C1 segment of cervical spinal cord (tissue), 14 donors: ENCODE measurements at places on chromosomes 12 and 14.

DNA sequence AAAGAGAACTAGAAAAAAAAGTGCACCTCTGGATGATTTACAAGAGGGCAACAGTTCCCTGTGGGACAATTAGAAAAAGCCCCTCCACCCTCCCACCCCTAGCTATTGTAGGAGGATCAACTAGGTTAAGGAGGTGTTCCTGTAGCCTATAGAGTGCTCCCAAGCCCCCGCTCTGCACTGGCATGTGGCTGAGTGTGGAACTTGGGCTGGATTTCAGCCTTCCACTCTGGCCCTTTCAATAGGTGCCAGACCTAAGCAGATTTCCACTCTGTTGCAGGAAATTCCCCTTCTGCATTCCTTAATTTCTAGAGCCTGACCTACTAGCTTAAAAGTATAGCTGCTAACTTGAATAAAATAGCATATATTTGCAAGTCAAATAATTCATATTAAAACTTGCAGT is 2.8 kb downstream of the NFATC4 start:
- no peak for DNase-seq

DNA sequence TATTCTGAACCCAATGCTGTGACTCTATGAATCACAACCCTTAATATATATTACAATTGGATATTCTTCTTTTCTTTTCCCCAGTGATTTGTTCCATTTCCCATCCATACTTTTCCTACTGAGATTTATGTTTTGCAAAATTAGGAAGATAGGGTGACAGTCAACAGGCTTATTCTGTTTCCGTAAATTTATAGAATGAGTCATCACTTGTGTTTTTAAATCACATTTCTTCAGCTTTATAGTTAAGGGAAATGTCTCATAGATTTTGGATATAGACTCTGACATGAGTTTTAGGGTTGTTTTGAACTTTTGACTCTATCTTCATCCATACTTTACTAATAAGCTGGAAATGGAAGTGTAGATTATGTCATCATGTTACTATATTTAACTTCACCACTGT is 661.6 kb upstream of the FBXO33 start:
- no peak for DNase-seq

GRCh38 chr14:50734950-50735695 is 67.0 kb upstream of the SAV1 start:
- no peak for DNase-seq

- DNase-seq: no peak
Observed at GRCh38 chr12:27081668-27082111, 688 bp downstream of the C12orf71 start.

- DNase-seq: no peak
Observed at GRCh38 chr14:82854131-82854530, 1320.5 kb upstream of the SEL1L start.

DNA sequence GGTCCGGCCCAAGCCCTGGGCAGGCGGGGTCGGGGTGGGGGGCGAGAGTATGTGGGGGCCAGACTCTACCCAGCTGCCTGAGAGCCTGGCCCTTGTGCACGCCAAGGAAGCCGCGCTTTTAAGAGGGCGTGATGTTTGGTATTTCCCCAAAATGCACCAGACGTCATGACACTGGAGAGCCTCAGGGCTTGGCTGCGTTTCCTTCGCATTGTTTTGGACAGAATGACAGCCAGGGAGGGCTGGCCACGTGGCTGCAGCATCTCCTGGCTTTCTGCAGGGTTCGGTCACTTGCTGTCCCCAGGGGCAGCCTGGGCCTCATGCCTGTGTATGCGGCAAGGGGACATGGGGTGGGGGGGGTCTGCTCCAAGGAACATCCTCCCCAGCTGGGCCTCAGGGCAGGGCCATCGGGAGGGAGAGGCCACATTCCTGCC is 16.1 kb upstream of the NUDT14 start:
- DNase-seq: peak; percentile 25

- DNase-seq: no peak
Observed at GRCh38 chr12:45575417-45575816, 154.1 kb upstream of the ARID2 start.

- DNase-seq: no peak
Observed at GRCh38 chr14:80959496-80959895, 4.1 kb downstream of the TSHR start.

DNA sequence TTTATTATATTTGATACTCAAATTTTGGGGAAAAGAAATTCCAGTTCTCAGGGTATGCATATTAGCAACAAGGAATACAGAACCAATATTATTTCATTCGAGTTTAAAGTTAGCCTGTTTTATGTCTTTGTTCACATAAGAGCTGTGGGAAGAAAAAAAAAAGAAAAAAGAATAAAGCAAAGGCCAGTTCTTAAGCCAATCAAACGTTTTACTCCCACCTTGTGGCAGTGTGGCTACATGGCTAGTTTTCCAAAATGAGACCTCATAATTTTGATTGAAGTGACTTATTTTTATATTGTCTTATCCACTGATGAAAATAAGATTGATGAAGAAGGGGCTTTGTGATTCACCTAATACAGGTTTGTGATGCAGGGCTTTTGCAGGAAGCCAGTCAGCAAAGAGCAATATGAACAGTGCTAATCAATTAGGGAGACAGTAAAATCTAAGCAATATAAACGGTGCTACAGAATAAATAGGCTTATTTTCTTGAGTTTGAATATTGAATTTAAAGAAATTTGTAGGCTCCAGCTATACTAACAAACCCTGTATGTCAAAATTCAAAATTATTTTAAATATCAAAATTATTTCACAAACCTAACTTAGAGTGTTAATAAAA is 624.1 kb upstream of the FOXG1 start:
- DNase-seq: no peak

GRCh38 chr12:12219664-12220063 is 47.2 kb downstream of the LRP6 start:
- no peak for DNase-seq

DNA sequence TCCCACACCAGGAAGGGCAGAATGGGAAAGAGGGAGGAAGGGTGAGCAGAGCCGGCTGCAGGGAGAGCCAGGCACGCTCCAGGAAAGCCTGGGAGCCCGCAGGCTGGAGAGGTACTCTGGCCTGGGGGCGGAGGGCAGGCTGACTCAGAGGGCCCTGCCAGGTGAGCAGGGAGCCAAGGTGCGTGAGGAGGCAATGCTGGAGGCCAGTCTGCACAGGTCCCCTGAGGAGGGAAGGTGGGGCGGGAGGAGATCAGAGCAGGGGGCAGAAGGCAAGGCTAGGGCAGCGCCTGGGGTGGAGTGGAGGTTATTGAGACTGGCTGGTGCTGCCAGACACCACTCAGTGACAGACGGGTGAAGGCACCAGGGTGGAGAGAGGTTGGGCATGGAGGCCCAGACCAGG is 385.0 kb downstream of the BCL11B start:
- DNase-seq: no peak

- no peak for DNase-seq
Observed at GRCh38 chr12:26231470-26231869, 36.1 kb downstream of the SSPN start.

DNA sequence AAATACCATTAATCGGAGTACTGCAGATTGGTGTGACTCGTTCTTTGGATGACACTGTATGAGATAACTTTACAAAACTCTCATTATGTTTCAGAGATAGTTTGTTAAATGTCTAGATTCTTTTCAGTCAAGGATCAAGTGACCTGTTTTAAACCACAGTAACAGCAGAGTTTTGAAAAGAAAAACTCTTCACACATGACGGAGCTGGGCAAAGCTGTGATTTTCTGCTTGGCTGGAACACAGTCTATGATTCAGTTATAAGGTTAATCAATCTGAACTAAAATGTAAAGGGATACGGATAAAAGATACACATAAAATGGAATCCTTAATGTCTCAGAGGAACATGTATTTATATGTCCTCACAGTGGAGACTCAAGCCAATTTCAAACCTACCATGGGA is 573.2 kb downstream of the PRKD1 start:
- DNase-seq: no peak

DNA sequence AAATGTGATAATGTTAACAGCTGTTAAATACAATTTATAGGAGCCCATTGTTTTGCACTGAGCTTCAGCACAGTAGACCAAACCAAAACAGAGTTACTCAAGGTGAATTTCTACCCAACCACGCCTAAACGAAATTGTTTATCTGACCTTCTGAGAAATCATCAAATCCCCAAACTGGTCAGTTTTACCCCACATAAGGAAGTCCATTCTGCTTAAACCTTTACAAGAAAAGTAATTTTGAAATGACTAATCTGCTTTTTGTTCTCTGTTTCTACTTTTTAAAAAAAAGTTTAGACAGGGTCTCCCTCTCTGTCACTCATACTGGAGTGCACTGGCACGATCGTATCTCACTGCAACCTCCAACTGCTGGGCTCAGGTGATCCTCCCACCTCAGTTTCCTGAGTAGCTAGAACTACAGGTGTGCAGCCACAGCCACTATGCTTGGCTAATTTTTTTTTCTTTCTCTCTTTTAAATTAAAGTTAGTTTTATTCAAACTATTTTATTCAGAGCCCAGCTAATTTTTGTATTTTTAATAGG is 1.4 kb upstream of the RNF10 start:
- DNase-seq: no peak

GRCh38 chr14:105500036-105500725 is 9.1 kb downstream of the TEDC1 start:
- no peak for DNase-seq

DNA sequence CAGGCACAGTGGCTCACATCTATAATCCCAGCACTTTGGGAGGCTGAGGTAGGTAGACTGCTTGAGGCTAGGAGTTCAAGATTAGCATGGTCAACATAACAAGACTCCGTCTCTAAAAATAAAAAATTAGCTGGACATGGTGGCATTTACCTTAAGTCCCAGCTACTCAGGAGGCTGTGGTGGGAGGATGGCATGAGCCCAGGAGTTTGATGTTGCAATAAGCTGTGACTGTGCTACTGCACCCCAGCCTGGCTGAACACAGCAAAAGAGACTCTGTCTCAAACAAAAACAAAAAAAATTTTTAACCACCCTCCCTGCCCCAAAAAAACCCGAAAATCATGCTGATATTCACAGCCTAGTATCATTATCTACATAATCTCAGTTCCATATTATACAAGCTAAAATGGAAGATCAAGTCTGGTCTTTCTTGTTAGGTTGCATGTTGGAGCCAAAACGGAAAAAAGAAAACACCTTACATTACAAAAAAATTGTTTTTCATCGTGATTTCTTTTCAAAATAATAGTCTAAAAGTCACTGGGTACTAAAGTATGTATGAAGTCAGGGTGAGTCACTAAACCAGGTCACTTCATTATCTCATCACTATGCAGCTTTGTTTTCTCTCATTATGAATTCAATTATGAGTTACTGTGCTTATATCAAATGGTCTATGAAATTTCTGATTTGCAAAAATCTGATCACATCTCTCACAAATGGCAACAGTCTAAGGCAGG is 13.8 kb downstream of the GXYLT1 start:
- no peak for DNase-seq

DNA sequence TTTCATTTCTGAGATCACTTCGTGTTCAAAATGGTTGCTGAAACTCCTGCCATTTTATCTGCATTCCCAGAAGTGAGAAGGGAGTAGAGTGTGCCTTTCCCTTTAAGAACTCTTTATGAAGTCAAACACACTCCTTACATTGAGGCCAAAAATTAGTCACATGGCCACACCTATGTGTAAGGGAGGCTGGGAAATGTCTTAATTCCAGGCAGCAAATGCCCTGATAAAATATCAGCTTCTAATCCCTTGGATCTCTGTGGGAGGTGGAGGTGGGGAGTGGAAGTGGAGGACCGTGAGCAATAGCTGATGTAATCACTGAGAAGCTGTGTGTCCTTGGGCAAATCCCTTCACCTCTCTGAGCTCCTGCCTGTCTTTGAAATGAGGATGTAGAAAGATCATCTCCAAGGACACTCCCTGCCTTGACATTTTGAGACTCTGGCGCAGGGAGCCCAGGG is 22.7 kb upstream of the ANKRD9 start:
- no peak for DNase-seq

- DNase-seq: no peak
Observed at GRCh38 chr14:49972131-49972671, 79.3 kb downstream of the ARF6 start.

DNA sequence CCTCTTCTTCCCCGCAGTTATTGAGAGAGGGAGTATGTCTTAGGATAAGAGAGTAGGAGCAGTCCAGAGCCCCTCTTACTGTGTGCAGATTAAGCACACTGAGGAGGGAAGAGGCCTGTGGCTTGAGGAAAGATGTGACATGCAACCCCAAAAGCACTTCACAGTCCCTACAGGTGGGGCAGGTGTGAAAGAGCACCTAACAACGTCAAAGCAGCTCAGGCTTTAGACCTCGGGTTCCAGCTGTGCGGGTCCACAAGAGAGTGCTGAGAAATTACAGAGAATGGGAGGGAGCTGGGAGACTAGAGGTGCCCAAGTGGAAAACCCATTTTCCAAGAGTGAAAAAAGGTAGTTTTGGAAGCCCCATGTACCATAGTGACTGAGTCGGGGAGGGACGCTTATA is 127.6 kb downstream of the SLC25A47 start:
- no peak for DNase-seq

GRCh38 chr14:70812124-70812818 is 3.0 kb upstream of the MAP3K9 start:
- DNase-seq: no peak

GRCh38 chr14:33307691-33308251 is 369.1 kb downstream of the NPAS3 start:
- DNase-seq: peak; percentile 15

GRCh38 chr12:7212678-7213077 is 23.2 kb downstream of the PEX5 start:
- no peak for DNase-seq

DNA sequence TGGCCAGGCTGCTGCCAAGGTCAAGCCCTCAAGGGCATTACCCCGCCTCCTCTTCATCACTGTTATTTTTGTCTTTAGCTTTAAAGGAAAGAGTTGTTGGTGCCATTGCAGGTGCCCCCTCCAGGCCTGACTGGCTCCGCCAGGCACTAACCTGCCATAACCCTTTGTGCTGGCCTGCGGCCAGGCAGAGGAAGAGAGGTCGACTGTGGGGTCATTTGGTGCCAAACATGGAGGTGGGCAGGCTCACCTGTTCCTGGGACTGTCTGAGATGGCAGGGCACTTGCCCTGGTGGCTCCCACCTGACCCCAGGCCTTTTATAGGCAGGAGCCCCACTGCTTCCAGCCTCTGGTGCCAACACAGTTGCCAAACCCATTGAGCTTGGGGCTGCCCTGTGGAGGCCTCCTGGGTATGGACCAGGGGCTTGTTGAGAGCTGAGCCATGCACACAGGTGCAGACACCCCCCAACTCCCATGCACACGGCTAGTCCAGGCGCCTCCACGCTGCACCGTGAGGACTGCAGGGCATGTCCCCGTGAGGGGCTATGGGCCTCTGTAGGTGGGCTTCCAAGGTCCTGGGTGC is 29.4 kb upstream of the PLD4 start:
- DNase-seq: no peak

- no peak for DNase-seq
Observed at GRCh38 chr12:96305665-96306064, 94.6 kb downstream of the CDK17 start.
